MM.1S (cell line): ENCODE measurements at places on chromosomes 2 and 18.
A peak's percentile ranks its signal among the peaks of the same experiment; 100 is the strongest.

DNA sequence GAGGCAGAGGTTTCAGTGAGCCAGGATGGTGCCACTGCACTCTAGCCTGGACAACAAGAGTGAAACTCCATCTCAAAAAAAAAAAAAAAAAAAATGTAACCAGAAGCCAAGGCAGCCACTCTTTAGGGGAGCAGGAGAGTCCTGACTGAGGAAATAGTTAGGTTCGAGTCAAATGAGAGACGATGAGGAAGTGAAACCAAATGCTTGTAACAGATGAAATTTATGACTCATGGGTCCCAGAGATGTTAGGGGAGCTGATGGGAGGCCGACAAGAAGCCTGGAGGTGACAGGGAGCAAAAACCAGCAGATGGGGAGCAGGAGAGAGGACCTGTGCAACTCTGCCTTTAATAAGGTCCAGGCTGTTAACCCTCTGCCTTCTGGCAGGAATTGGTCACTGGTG lies 756.1 kb upstream of the DDX18 start:
- peak; percentile 71 for DNase-seq

DNA sequence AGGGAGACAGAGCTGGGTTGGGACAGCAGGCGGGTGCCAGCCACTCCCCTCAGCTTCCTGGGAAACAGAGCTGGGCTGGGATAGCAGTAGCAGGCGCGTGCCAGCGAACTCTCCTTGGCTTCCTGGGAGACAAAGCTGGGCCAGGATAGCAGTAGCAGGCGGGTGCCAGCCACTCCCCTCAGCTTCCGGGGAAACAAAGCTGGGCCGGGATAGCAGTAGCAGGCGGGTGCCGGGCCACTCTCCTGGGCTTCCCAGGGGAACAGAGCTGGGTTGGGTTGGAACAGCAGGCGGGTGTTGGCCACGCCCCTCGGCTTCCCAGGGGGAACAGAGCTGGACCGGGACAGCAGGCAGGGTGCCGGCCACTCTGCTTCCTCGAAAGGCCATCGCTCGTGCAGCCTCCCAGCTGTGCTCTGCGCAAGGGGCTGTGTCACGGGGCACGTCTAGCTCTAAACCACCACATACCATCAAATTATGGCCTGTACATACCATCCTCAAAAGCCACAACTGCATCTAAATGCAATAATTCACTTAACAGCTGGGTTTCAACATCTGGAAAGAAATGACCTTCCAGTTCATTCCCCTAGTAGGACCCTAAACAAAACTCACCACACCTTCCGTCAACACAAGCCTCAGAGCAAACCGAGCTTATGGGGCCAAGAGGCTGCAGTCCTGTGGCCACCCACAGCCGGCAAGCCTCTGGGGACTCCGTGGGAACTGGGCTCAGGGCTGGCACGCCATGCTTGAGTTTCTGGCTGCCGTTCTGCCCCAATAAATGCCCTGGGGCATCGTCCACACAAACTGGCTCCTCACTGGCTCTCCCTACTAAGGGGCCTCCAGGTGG lies 228.3 kb downstream of the TWIST2 start:
- no peak for DNase-seq

DNA sequence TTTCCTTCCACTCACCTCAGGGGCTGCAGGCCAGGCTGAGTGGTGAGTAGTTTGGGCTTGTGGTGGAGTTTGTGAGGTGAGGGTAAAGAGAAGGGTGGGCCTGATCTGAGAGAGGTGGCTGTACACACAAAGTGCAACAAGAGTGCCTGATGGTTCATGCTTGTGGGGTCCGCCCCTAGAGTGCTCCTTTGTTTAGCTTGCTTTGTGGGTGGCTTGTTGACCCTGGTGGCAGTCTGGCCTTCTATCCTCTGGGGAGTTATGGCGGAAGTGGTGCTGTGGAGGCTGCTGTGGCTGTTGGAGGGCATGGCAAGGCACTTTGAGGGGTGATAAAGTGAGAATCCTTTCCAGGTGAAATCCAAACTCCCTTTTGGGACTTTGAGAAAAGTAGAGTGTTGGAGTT lies 10.6 kb downstream of the UBE2F start:
- DNase-seq, result no peak

GRCh38 chr2:7837237-7837760 lies 844.6 kb upstream of the ID2 start:
- DNase-seq, result no peak

DNA sequence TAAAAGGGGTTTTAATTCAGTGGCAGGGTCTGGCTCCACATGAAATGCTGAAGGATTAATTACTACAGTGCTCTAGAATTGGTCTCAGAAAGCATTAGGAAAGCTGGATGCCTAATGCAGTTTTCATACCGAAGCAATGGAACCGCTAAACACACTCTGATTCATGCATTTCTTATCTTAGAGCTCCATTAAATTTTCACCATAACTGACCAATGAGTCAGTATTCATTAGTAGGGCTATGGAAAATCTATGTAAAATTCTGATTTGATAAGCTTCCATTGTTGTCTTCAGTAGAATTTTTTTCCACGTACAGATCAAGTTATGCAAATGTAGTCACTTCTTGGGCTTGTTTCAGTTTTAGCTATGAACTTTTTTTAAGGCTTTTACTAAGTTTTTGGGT lies 359.9 kb downstream of the ARHGAP15 start:
- DNase-seq, result no peak

- DNase-seq, result no peak
Observed at GRCh38 chr2:40454321-40454720, 2.4 kb upstream of the SLC8A1 start.

DNA sequence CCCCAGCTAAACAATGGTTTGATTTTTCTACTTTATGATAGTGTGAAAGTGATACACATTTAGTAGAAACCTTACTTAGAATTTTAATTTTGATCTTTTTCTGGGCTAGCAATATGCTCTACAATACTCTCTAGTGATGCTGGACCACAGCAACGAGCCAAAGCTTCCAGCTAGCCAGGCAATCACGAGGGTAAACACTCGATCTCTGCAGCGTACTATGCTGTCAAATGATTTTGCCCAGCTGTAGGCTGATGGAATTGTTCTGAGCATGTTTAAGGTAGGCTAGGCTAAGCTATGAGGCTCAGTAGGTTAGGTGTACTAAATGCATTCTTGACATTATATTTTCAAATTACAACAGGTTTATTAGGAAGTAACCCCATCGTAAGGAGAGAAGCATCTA lies 207.5 kb downstream of the LRRTM4 start:
- DNase-seq, result no peak

- DNase-seq, result no peak
Observed at GRCh38 chr2:8536686-8537561, 144.9 kb upstream of the ID2 start.

DNA sequence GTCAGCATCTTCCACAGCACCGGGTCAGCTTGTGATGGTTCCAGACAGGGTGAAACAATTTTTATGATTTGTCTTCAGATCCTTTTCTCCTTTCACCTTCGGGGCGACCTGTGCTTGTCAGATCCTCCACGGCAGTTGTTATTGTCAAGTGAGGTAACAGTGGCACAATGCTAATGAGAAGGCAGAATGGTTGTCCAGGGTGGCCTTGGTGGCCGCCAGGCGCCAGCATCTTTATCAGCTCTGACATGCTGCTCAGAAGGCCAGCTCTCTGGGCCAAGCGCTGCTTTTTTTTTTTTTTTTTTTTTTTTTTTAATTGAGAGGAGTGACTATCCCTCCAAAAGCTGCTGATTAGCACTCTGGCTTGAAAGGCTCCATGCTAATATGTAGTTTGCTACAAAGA lies 52.3 kb upstream of the MGAT5 start:
- no peak for DNase-seq

DNA sequence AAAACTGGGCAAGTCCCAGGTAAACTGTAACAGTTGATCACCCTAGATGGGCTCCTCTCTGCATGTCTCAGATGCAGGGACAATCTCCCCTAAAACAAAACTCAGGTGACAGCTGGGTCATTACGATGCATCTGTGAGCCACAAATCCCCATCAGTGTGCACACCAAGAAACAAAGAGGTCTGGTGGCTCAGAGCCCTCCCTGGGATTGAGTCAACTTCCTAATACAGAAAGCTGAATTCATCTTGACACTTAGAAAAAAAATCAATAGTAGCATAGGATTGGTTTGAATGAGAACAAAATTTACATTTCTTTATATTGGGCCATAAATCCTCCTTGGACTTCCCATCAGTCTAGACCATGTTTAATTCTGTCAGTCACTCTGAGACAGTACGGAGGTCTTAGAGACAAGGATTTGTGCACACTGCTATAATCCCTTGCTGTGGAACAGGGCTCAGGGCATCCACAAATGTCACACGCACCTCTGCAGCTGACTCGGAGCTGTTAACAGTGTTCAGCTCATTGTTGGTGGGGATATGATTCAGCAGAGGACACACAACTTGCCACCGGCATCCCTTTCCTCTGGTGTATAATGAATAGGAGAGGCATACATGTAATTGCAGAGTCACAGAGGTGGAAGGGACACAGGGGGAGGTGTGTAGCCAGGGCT lies 44.5 kb upstream of the DAPL1 start:
- DNase-seq, result no peak

GRCh38 chr2:172276961-172277360 lies 150.4 kb upstream of the ITGA6 start:
- DNase-seq, result peak; percentile 31

- DNase-seq, result no peak
Observed at GRCh38 chr2:136236019-136236418, 118.1 kb upstream of the CXCR4 start.

GRCh38 chr2:75007819-75008218 lies 49.4 kb downstream of the POLE4 start:
- DNase-seq, result no peak

DNA sequence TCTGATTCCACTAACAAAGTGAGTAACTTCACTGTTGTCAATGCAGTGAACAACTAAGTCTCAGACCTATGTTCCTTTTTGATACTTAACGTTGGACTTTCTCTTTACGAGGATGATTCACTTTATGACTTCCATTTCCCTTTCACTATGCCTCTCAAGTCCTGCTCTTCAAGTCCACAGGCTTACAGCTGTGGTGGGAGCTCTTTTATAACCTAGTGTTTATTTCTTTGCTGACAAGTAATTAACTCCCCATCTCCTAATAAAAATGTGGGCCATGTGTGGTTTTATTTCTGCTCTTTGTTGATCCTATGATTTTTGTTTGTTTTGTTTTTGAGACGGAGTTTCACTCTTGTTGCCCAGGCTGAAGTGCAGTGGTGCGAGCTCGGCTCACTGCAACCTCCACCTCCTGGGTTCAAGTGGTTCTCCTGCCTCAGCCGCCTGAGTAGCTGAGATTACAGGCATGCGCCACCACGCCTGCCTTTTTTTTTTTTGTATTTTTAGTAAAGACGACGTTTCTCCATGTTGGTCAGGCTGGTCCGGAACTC lies 142.1 kb downstream of the USP34 start:
- no peak for DNase-seq

- no peak for DNase-seq
Observed at GRCh38 chr18:1665079-1665478, 760.4 kb downstream of the ADCYAP1 start.

GRCh38 chr18:55866006-55866405 lies 278.0 kb upstream of the TCF4 start:
- no peak for DNase-seq

GRCh38 chr2:183079139-183079775 lies 710 bp downstream of the DUSP19 start:
- DNase-seq, result no peak

DNA sequence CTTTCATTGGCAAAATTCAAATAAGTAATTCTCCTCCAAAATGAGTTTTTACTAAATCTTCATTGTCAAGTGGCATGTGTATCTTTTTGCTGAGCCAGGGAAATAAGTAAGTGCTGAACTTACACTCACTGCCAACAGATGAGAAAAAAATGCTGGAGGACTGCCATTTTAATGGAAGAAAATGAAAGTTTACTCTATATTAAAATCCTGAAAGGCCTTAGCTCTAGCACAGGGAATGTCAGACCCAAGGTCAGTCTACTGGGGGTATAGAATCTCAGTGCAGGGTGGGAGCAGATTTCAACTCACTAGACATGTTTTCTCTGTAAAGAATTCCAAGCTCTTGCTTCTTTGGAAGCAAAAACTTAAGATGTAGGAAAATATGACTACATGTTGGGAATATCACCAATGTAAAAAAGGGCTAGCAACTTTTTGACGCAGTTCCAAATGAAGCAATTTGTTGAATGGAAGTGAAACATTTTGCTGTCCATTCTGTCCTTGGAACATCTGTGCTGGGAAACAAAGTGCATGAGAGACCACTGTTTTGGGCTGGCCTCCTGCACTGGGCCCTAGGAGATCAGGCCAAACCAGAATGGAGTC lies 127.0 kb downstream of the ST6GAL2 start:
- DNase-seq, result no peak

DNA sequence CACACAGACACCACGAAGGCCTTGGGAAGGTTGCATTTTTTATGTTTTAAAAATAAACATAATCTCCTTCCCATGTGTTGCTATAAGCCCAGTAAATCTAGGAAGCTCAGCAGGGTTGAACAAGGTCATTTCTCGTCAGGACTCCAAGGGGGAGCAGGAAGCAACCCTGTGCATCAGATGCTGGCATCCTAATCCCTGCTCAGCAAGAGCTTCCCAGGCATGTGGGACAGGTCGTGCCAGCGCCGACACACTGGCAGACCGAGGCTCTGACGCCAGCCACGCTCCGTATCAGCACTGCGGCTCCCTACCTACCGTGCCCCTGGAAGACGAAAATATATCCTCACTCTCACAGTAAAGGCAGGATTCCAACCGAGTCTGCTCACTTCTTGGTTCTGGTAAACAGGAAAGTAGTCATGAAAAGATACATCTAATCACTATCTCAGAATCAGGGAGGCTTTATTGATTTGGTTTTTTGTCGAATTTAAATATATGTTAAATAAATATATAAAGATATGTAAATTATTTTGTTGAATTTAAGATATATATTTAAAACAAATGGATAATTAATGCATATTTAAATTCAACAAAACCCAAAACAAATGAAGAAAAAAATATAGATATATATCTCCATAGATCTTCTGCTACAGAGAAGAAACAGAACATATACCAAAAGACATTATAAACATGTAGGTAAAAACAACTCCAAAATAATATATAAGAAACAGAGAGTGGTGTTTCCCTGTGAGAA lies 61.4 kb downstream of the TXNL1 start:
- DNase-seq, result no peak
